SJSA1 (cell line): ENCODE measurements at places on chromosomes 7 and 10.

DNA sequence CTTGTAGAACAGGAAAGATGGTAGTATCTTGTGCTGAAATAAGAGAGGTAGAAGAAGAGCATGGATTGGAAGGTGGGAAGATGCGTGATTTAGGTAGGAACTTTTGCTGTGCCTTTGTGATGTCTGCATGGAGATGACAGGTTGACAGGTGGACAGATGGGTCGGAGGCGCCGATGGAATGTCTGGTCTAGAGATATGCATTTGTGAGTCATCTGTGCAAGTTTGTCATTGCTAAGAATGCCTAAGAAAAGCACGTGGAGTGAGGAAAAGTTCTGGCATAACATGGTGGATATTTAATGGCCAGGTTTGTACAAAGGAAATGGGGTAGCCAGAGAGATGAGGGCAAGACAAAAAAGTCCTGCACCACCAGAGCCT, 76.0 kb upstream of the ARMC3 start:
- DNase-seq: no peak

DNA sequence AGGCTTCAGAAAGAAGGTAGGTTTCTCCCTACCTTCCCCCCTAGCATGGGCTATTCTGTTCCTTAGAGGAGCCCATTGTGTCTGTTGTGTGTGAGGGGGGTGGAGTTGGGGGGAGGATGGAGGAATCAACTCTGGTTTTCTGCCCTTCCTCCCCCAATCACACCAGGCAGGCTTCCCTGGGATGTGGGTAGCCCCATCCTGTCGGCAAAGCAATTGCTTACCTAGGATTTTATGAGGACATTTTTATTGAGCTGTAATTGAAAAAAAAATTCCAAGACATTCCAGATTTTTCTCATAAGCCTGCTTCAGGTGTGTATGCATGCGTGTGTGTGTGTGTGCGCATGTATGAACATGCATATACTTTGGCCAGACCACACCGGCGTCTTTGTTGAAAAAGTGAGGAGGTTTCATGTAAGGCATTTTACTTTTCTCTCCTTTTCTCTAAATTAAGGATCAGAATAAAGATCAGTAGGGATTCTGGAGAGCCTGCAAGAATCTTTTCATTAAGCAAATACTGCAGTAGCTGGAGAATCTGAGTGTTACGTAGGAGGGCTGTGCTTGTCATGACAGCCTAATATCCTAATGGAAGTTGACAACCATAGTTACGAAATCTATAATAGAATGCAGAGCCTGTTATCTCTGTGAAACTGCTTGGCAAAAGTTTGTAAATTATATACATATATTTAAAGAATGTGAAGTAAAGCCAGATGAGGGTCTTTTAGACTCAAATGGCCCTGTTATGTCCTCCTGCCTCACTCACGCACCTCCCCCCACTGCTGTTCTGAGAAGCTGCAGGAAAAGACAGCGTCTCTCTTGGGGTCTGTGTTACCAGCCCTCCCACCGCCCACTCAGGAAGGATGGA, 27.3 kb upstream of the SAMD8 start:
- DNase-seq: no peak

DNA sequence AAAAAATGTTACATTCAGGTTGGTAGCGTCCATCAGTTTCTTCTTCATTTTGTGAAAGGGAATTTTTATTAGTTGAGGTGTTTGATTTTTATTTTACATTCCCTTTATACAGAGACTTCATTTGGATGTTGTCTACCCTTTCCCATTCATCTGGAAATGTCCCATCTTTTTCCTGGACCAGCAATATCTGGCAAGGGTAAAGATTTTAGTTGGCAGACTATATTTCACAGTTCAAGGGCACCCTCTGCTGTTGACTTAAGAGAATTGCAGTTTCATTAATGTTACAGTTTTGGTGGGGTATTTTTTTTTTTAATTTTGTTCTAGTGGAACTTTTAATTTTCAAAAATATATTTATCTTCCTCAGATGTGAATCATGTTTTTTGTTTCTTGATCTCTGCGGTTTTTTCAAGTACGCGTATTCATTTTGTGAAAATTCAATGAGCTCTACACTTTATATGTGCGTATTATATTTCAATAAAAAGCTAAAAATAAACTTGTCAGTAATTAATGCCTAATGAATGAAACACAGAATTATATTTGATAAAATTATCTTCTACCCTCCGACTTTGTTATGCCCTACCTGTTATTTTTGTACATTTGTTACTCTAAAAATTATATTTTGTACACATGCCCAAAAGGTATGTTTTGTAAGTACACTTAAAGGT, 97.9 kb upstream of the KLF14 start:
- no peak for DNase-seq

GRCh38 chr10:118028619-118029018, 18.1 kb downstream of the RAB11FIP2 start:
- no peak for DNase-seq

DNA sequence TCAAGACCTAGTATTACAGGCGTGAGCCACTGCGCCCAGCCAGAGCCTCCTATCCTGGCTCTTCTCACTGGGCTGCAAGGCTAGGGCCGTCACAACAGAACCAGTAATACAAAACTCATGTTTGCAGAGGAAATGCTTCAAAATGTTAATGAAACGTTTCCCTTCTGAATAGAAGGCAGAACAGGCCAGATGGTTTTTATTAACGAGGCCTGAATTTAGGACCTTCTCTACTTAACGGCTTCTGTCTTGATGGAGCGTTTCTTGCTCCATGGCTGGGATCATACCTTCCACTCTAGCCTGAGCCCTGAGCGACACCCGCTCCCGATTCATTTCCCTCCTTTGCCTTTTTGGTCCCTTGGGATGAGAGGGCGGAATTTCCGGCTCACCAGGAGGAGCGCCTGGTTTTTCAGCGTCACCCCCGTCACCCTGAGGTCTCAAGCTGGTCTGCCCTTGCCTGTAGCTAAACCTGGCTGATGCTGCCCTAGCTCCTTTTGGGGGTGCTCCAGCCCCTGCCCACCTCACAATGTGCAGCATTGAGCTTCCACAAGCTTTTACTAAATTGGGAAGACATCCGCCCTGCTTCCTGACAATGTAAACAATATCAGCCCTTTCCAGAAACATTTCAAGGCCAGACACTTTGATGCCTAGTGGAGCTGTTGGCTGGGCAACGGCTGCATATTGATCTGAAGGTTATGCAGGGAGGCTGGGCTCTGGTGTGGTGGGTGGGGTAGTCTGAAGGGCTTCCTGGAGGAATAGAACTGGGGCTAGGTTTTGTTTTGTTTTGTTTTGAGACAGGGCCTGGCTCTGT, 5.2 kb downstream of the CLIP2 start:
- no peak for DNase-seq

- no peak for DNase-seq
These were observed 5.0 kb upstream of the MSMB start for GRCh38 chr10:46050941-46051623.

GRCh38 chr10:128476845-128477244, 350.6 kb upstream of the MKI67 start:
- DNase-seq: no peak

GRCh38 chr10:124366343-124366742, 52.4 kb downstream of the OAT start:
- DNase-seq: no peak

DNA sequence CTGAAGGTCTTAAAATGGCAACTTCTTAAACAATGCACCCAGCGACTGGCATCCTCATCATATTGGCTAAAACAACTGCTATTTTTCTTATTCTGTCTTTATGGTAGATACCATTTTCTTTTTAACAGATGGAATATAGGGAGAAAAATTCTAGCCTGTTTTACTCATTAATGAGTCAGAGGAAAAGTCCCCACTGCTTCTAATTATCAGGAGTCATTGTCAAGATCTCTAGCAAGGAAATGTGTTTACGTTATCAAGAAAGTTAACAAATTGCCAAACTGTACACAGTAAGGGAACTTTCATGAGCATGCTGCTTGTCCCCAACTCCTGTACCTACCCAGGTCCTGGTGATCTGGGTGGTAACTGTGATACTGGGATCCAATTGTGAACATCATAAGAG, 117.7 kb upstream of the KIAA1217 start:
- DNase-seq: no peak

DNA sequence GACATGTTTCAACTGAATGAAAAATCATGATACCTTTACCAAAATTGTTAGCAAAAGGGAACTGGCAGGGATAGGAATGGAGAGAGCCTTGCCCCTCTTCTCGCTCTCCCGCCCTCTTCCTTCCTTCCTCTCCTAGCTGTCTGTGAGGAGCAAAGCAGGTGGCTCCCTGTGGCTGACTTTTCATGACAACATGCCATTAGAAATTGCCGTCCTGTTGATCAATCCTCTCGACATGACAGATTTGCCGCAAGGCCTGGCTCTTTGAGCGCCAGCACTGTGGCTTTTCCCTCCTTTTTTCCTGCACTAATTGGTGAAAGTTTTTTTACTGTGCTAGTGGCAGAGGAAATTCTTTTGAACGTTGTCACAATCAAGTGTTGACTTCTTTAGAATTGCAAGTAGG, 171.1 kb downstream of the TCF7L2 start:
- DNase-seq: no peak

DNA sequence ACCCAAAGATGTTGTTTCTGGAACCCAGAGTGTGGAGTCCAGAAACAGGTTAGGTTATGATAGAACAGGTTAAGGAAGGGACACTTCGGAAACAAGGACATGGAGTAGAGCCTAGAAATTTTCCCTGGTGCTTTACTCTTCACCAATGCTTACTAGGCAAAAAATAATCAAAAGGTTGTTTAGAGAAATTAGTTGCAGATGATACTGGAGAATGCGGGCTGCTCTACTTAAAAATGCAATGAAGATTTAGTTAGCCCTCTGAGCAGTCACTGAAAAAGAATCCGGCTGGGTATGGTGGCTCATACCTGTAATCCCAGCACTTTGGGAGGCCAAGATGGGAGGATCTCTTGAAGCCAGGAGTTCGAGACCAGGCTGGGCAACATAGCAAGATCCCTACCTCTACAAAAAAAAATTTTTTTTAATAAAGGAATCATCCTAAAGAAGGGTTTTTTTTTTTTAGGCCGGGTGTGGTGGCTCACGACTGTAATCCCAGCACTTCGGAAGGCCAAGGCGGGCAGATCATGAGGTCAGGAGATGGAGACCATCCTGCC, 3.3 kb upstream of the UBE2H start:
- no peak for DNase-seq

- peak; percentile 3 for DNase-seq
These were observed 557.4 kb downstream of the CALN1 start for GRCh38 chr7:71854546-71855397.

DNA sequence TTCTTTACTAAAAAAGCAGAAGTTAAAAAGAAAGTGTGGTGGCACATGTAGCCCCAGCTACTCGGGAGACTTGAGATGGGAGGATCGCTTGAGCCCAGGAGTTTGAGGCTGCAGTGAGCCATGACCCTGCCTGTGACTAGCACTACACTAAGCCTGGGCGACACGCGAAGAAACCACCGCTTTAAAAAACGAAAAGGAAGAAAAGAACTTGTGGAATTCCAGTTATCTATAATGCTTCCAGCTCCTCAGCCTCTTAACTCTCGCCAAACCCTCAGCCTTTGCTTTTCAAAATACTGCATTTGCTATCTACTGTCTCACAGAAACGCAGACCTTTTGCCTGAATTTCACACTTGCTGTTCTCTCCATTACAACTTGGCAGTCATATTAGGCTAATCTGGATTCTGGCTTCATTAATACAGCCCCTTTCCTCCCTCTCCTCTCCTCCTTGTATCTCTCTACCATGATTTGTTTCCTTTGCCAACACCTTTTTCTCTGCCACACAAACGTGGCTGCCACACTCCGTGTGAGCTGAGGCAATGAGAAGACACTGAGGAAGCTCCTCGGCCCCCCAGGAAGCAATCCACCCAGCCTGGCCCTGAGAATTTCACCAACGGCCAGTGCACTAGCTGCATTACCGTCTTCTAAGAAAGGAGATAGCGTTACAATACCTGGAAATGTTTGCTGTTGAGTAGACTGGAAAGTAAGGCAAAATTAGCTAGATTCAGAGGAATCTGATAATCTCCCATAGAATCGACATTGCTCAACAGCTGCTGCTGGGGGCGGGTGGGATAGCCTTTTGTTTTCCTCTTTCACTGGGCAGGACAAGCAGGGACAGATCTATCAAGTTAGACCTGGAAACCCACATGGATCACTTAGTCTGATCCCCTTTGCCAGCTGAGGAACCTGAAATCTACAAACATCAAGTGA, 37.2 kb downstream of the CALML5 start:
- DNase-seq: no peak

DNA sequence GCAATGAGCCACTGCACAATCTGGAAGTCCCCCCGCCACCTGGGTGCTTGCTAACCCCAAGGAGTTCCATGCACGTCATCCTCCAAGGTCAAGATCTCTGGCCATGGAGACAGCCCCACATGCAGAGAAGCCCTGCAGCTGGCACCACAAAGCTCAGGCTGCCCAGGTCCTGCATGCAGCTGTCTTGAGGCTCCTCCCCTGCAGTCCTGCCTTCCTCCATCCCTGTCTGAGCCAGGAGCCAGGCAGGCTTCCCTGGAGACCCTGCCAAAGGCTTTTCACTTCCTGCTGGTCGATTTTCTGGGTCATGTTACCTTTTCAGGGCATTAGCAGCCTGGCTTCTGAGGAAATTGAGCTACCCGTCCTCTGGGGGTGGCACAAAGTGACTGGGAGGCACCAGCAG, 12.5 kb upstream of the TMEM72 start:
- no peak for DNase-seq

- no peak for DNase-seq
These were observed 15.6 kb downstream of the CUBN start for GRCh38 chr10:17113889-17114540.

GRCh38 chr10:112025228-112025627, 158.3 kb downstream of the GPAM start:
- no peak for DNase-seq

- no peak for DNase-seq
These were observed 67.9 kb upstream of the COL13A1 start for GRCh38 chr10:69733791-69734261.

DNA sequence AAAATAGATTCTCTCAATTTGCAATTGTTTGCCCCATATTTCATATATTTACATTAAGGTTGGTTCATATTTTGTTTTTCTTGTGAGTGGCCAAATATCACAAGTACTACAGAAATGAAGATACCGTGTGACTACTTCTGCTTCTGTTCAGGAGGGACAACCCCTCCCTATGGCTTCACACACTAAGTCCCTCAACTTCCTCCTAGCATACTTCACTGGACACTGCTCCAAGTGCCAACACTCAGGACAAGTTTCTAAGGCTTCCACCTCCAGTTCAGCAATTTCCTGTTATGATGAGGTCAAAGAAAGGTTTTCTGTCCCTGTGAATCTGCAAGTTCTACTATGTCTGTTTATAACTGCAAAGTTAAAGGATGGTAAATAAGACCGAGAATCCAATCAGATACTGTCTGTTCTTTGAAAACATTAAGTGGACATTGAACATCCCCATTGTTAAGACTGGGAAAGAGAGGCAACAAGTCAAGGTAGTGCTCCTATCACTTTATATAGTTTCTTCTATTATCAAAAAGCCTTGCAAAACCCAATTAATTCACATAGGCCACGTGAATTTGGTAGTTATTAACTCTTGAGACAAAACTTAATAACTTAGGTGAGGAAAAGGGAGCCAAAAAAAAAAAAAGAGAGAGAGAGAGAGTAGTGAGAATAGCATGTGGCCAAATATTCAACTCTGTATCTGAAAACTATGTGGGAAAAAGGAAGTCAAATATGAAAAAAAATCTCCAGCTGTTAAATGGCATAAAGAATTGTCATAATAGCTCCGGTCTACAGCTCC, 81.3 kb upstream of the DKK1 start:
- no peak for DNase-seq

GRCh38 chr10:103479135-103479534, at the start of gene CALHM3:
Gene CALHM3 (minus strand): TSS chr10:103479240. CDS start chr10:103479032, 208 bp downstream.
- no peak for DNase-seq
